ENCODE measurements at places on chromosomes 1 and 21. TPM values are rescaled to one million over a fixed set of nuclear protein-coding genes. Genes with fewer than 3 reads are reported as not detected.

DNA sequence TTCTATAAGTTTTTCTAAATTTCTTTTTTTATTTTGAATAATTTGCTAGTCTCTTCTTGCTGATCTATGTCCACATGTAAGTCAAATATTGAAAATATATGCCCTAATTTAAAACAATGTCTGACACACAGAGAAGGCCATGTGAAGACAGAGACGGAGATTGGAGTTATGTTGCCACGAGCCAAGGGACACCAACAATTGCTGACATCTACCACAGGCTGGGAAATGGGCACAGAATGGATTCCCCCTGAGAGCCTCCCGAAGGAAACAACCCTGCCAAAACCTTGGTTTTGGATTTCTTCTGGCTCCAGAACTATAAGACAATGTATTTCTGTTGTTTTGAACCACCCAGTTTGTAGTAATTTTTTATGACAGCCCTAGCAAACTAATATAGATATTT, 485.0 kb upstream of the ZRANB2 start:
- DNase-seq, result no peak

Gene CELA3A
- total RNA-seq, result not detected

DNA sequence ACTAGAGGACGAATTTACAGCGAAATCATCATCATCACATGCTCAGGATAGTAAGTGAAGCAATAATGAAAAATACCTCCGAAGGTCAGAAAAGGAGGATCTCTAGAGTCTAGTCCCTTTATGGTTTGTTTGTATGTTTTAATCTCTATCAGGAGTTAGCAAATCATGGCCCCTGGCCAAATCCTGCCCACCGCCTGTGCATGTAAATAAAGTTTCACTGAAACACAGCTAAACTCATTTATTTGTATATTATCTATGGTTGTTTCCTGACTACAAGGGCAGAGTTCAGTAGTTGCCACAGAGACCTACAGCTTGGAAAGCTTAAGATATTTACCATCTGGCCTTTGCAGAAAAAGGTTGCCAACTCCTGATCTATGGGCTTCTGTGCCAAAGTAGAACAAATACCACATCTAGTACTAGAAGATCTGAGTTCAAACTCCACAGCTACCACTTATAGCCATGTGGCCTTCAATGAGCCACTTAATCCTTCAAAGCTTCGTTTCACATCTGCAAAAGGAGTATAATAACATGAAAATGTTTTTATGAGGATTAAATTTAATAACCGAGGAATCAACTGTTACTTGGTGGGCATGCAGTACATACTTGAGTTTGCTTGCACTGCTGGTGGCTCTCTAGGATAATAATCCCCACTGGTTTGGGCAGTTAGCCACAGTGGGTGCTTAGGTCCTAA, 94.0 kb upstream of the KIF26B start:
- no peak for DNase-seq

Gene MRPS21
- total RNA-seq, result 72.8 TPM

DNA sequence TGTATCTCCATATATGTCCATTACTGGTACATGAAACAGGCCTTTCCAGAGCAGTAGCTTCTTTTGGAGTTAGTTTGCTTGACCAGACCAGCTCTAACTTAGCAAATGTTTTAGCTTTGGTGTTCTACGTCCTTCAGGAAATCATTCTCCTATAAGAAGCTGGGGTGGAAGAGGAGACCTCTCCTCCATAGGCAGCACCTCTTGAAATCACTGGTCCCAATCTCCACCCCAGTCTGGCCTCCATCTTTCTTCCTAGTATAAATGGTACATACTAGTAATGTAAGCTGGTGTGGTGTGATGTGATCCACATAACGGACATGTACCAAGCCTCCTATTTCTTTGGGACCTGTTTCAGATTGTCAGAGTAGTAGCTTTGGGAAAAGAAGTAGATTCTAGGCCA, 171.4 kb downstream of the DHRS3 start:
- DNase-seq, result no peak

- no peak for DNase-seq
These were observed 195.0 kb upstream of the OLFM3 start for GRCh38 chr1:102191723-102192122.

Gene VWA5B1
- total RNA-seq, result 0.05 TPM

Gene GPR3
- not detected for total RNA-seq
